ENCODE measurements at places on chromosomes 11 and 22.

DNA sequence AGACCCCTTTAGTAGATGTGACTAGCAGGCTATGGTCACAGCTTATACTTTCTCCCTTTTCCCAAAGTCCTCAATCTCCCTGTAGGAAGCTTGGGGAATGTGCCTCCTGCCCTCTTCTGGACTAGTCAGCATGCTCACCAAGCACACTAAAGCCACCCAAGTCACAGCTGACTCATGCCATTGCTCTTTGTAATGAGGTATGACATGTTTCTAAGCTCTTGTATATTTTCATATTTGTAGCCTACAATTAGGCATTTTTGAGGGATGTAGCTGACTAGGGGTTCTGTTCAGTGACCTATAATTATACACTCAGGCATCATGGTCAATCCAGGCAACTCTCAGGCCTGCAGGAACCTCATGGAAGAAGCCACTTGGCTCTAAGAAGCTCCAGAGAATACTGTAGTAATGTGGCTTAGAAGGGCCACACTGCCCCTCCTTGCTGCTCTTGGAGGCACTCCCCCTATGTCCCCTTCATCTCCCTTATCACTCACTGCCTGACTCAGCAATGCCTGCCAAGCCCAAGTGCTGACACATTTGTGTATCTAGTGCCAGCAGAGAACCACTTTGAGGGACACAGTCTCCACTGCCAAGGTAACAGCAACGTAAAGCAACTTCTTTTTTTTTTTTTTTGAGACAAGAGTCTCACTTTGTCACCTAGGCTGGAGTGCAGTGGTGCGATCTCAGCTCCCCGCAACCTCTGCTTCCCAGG, 86.2 kb downstream of the RPL27A start:
- no peak for DNase-seq

DNA sequence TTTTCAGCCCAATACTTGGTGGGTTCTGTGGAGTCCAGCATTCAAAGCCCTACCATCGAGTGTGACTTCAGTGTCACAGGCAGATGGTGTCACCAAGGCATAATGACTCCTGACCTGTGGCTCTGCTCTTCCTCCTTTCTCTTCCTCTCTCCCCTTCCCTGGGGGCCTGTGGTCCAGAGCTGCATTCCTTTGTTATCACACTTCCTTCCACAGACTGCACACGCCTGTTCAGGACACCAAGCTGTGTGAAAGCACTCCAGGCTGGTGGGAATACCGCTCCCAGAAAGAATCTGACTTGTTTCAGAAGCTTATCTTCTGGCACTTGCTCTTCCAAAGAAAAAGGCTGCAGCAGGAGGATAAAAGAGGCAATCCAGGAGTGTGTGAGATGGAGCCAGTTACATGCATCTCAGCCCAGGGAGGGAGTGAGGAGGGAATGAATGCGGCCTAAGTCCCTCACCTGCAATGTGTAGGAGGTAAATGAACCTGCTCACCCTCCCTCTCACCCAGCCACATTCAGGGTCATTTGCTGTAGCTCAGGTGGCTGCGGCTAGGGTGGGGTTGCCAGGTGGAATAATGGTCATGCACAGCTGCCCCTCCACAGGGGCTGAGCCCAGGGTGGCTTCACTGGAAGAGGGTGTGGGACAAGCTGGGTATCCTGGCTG, 79.3 kb downstream of the ADAMTS15 start:
- no peak for DNase-seq

- DNase-seq, result no peak
These were observed 110.8 kb downstream of the GRIK4 start for GRCh38 chr11:120622189-120622875.

DNA sequence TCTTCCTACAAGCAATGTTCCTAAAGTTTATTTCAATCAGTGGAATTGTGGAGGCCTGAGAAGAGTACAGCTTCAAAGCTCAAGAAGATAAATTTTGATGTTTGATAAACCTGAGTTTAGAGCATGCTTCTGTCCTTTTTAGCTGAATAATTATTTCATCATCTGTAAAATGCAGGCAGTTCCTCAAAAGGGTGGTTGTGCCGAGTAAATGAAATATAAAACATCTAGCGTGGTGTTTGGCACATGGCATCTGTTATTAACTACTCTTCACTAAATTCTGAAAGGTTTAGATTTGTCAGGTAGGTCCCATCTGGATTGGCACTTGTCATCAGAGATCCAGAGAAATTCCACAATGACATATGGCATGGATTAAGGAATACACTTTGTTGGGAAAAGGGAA, 155.1 kb downstream of the DDX10 start:
- DNase-seq, result no peak

- DNase-seq, result no peak
These were observed 550.4 kb downstream of the JRKL start for GRCh38 chr11:96940227-96940626.

DNA sequence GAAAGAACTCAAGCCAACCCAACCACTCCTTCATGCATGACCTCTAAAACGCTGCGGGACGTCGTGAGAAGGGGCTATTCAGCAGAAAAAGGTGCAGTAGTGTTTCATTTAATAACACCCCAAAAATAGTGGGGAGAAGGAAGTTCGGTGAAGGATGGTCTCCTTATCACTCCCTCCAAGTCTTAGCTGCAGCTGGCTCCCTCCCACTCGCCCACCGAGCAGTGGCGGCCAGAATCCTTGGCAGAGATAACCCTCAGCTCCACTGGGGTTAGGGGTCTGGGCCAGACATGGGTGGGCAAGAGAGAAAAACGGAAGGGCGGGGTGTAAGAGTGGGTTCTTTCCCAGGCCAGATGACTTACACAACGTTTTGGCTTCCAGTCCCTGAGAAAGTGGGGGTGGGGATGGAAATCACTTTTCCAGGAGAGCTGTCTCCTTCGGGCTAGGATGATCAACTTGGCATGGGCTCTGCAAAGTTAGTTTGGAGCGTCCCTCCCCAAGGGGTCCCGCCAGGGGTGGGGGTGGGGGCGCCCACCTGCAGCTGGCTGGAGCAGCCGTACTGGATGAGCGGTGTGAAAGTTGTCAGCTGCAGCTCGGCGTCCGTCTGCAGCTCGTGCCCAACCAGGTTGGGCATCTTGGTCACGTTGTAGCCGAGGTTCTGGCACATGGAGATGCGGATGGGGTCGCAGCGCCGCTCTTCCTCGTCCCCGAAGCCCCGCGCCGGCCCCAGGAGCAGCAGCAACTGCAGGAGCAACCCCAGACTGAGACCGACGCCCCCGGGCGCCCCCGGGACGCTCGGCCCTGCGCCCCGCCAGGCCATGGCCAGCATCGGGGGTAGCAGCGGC, 705 bp downstream of the FZD4 start:
- peak; percentile 85 for DNase-seq

DNA sequence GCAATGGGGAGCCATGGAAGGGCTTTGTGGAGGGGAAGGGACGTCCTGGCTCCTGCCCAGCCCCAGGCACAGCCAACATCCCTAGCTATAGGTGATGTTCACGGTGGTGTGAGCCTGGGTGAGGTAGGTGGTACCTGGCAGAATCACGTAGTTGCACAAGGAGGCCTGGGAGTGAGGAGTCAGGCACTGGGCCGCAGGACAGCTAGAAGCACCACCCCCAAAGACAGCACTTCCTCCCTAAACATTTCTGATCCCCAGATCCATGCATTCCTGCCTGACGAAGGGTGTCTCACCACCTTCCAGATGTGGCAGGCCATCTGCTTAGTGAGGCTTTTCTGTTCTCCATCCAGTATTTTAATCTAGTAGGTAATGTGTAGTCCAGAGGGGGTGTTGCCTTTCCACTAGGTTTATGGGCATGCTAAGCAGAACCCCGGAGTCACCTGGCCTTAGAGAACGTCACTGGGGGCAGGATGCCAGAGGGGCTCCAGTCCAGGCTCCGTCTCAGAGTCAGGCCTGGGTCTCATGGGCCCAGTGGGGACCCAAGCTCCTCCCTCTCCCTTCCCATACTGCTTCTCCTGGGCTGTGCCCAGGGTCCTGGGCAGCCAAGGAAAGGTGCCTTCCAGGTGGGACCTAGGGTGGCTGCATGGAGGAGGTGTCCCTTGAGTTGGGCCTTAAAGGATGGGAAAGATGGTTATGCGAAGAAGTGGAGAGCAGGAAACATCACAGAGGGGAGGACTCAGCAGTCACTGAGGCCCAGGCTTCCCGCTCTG, 56.2 kb downstream of the OTOG start:
- no peak for DNase-seq

DNA sequence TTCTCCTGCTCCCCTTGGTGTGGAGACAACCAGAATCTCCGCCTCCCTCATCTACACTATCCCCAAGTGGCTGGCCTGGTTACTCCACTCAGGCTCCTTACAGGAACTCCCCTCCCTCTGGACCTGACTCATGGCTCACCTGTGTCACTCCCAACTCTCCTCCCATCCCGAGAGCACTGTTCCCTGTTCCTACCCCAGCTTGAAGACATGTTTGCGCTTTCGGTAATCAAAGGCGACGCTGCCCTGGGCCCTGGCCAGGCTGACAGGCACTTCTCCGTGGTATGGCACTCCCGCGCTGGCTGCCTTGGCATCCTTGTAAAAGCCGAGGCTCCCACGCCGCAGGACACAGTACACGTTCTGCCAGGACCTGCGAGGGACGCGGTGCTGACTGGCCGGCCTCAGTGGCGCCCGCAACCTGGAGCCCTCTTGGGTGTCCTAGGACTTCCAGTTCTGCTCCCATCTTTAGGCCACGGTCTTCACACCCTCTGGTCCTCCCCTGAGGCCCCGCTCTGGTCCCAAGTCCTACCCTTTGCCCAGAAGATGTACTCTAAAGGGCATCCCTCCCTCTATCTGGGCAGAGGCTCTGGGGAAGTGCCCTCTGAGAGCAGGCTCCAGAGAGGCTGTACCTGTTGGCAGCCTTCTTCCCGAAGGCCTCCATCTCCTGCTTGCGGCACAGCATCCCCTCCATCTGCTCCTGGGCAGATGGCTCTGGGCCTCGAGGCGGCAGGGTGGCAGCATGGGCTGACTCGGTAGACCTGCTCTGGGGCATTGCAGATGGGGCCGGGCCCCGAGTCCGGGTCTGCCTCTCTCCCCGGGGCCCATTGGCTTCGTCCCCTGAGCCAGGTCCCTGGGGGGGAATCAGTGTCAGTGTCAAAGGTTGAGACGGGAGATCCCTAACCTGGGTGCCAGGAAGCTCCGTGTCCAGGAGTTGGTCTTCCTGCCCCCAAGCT, 9.4 kb upstream of the RBM4B start:
- no peak for DNase-seq
